Stimulated activated CD8-positive, alpha-beta memory T cell treated with anti-CD3 and anti-CD28 coated beads, Interleukin-4, amount 100 ng/mL, for 1 hour (primary cell): ENCODE measurements at places on chromosomes 6 and 20.

- no peak for DNase-seq
Observed at GRCh38 chr6:85394853-85395538, 54.9 kb upstream of the NT5E start.

- DNase-seq, result no peak
Observed at GRCh38 chr20:7627734-7628663, 312.3 kb downstream of the HAO1 start.

DNA sequence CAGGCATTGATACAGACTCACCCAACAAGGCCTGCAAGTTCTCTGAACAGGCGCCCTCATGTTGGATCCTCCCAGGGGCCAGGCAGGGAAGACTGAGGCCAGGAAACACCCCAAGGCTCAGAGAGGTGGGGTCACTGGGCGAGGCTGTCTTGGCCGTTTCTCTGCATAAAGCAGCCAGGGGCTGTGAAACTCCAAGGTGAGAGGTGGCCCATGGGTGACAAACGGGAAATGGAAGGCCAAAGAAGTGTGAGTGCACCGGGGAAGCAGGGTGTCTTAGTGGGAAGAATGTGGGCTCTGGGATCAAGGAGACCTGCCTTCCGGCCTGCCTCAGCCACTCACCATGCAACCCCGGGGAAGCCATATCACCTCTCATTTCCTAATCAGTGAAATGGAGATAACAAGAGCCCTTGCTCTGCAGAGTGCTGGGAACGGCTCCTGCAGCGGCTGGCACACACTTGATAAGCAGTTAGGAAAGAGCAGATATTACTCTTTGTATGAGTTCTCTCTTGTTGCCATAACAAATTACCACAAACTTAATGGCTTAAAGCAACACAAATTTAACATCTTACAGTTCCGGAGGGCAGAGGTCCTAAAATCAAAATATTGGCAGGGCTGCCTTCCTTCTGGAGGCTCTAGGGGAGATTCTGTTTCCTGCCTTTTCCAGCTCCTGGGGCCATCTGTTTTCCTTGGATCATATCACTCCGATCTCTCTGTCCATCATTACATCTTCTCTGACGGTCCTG is 168.6 kb downstream of the NFATC2 start:
- no peak for DNase-seq

DNA sequence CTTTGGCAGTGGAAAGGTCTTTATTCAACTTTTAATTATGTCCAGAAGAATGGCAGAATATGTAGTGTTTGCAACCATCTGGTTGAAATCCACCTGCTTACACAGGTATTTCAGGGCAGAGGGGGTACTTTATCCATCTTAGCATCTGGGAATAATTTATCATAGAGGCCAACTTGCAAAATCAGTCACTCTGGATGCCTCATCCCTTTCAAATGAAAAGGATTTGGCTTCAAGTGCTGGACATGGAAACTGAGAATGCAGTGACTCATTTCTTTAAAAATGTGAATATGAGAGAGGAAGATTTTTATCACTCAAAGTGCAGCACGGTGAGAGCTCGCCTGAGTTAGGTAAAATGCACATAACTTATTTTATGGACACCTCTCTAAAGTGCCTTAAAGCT is 758.3 kb downstream of the KIF16B start:
- no peak for DNase-seq

DNA sequence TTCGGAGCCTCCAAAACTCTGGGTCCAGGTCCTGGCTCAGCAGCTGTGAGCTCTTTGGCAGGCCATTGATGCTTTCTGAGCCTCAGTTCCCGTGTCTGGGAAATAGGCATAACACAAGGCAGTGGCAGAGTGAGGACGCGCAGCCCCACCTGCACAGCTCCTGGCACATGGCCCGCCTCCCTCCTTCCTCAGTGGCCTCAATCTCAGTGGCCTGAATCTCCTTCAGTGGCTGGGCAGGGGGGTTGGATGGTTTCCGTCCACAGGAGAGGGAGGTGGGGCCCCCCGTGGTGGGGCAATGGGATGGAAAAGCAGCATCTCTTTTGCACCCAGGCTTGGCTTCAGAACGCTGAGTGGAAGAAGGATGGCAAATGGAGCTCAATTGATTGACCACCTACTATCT is 5.1 kb downstream of the RSPO4 start:
- no peak for DNase-seq

GRCh38 chr6:100881707-100882040 is 545 bp upstream of the ASCC3 start:
- DNase-seq, result no peak
